Activated naive CD4-positive, alpha-beta T cell (primary cell): ENCODE measurements at places on chromosomes 3 and 15.

GRCh38 chr15:64536244-64536836 lies 76.0 kb downstream of the ZNF609 start:
- DNase-seq = no peak

GRCh38 chr15:62711691-62712454 lies 330.7 kb upstream of the TPM1 start:
- no peak for DNase-seq

DNA sequence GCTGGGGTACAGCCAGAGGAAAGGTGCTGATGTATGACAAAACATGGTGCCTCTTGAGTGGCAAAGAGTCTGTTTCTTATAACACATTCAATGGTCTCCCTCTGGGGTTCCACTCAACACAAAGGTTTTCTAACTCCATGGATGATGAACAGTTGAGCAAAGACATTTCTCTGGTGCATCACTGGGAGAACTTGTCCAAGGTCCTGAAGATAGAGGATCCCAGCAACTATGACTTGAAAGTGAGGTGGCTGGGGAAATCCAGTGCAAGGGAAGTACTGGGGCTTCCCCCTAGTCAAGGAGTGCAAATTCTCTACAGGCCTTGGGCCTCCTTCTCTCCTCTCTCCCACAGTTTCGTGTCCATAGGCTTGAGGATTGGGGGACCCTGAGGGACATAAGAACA lies 431.1 kb downstream of the WDR72 start:
- no peak for DNase-seq

DNA sequence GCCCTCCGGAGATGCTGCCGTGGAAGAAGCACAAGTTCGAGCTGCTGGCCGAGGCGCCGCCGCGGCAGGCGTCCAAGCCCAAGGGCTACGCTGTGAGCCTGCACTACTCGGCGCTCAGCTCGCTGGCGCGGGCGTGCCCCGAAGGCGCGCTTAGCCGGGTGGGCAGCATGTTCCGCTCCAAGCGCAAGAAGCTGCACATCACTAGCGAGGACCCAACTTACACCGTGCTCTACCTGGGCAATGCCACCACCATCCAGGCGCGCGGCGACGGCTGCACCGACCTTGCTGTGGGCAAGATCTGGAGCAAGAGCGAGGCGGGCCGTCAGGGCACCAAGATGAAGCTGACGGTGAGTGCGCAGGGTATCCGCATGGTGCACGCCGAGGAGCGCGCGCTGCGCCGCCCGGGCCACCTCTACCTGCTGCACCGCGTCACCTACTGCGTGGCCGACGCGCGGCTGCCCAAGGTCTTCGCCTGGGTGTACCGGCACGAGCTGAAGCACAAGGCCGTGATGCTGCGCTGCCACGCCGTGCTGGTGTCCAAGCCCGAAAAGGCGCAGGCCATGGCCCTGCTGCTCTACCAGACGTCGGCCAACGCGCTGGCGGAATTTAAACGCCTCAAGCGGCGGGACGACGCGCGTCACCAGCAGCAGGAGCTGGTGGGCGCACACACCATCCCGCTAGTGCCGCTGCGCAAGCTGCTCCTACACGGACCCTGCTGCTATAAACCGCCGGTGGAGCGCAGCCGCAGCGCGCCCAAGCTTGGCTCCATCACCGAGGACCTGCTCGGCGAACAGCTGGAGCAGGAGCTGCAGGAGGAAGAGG lies 1.3 kb downstream of the FAM43A start:
- no peak for DNase-seq

- no peak for DNase-seq
Observed at GRCh38 chr3:62818347-62818746, 56.9 kb downstream of the CADPS start.

DNA sequence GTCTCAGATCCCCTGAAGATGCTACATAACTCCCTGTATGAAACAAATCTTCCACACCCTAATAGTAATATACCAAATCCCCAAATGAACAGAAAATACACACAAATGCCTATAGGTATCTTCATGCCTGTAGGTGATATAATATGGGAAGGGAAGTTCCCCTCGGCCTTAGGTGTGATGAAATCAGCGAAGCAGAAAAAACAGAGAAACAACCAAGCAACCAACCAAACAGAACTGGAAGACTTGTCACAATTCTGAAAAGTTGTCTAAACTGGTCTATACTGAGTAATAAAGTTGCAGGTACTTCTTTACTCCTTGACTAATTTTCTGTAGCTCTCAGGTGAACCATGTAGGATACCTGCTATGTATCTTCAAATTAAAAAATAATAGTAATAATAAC lies 82.2 kb upstream of the SATB1 start:
- no peak for DNase-seq

DNA sequence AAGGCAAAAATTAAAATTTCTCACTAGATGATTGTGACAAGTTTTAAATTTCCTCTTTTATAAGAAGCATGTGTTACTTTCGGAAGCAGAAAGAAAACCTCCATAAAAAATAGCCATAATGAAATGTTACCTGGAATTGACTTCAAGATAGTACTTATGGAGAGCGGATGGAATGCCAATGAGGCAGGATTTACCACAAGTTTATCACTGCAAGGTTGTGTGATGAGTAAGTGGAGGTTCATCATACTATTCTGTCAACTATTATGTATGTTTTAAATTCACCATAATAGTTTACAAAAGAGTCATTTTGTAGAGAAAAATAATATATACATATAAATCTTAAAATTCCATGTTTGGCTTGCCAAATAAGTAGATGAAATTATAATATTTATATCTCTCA lies 230.3 kb downstream of the SCAPER start:
- no peak for DNase-seq

GRCh38 chr3:25537516-25537915 lies 109.5 kb downstream of the RARB start:
- no peak for DNase-seq

GRCh38 chr3:148089171-148089570 lies 608.5 kb upstream of the AGTR1 start:
- DNase-seq = no peak

GRCh38 chr3:52983336-52983807 lies 62.5 kb downstream of the SFMBT1 start:
- DNase-seq = no peak

DNA sequence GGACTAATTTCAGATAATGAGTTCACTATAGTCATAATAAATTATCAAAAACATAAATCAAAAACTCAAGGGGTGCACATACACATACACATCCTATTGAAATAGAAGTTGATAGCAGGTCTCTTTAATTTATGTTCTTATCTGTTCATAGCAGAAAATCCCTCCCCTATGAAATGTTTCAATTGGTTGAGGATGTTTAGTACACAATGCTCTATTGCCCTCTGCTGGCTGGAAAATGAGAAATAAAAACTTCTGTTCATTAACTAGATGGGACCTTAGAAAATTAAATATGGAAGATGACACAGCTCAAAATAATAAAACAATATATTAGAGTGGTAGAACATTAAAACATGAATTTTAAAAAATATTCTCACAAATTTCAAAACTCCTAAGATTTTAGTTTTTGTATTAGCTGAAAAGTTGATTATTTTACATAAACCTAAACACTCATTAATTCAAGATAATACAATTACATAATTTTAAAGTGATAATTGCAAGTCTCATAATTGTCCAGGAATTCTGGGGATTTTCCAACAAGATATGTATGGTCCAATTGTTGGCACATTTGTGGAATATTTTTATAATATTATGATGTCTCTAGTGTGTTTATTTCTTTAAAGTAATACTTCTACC lies 735.0 kb downstream of the ROBO1 start:
- DNase-seq = no peak

DNA sequence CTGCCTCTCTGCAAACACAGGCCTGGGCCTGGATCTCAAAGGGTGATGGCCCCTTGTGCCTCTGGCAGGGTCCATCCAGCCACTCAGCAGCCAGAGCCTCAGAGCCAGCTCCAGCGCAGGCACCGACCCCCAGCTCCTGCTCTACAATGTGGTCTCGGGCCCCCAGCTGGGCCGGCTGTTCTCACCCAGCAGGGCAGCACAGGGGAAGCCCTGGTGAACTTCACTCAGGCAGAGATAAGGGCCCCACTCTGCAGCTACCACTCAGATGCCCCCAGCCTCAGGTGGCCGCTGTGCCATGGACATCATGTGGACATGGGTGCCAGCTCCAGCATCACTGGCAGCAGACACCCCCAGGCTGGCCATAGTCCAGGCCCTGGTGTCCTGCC lies 173.1 kb downstream of the TBC1D2B start:
- no peak for DNase-seq

DNA sequence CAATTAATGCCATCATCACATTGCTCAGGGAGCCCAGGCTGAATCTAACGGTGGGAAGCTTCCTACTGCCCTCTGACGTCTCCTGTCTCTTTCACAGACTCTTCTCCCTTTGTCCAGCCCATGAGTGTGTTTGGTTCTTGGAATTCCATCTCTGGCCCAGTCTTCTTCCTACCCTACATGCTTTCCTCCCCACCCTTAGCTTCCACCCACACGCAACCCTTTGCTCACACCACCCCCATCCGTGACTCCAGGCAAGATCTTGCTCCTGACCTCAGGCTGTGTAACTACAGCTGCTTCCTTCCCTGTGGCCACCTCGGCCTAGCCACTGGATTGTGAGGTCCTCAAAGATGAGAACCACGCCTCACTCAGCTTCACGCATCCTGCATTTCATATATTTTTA lies 72.3 kb upstream of the THBS1 start:
- no peak for DNase-seq

GRCh38 chr15:78837543-78837942 lies 26.3 kb upstream of the ADAMTS7 start:
- no peak for DNase-seq

DNA sequence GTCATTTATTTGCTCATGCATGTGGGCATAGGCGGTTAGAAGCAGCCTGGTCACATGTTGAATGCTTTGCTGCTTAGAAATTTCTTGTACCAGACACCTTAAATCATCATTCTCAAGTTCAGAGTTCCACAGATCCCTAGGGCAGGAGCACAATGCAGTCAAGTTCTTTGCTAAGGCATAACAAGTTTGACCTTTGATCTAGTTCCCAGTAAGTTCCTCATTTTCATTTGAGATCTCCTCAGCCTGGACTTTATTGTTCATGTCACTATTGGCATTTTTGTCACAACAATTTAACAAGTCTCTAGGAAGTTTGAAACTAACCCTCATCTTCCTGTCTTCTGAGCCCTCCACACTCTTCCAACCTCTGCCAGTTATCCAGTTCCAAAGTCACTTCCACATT lies 22.8 kb downstream of the HGD start:
- DNase-seq = no peak

- DNase-seq = no peak
Observed at GRCh38 chr3:141057946-141058800, 7.0 kb downstream of the SPSB4 start.

GRCh38 chr3:177816667-177817208 lies 619.5 kb upstream of the TBL1XR1 start:
- DNase-seq = no peak

- DNase-seq = no peak
Observed at GRCh38 chr3:28328188-28329151, 20.1 kb upstream of the ZCWPW2 start.

DNA sequence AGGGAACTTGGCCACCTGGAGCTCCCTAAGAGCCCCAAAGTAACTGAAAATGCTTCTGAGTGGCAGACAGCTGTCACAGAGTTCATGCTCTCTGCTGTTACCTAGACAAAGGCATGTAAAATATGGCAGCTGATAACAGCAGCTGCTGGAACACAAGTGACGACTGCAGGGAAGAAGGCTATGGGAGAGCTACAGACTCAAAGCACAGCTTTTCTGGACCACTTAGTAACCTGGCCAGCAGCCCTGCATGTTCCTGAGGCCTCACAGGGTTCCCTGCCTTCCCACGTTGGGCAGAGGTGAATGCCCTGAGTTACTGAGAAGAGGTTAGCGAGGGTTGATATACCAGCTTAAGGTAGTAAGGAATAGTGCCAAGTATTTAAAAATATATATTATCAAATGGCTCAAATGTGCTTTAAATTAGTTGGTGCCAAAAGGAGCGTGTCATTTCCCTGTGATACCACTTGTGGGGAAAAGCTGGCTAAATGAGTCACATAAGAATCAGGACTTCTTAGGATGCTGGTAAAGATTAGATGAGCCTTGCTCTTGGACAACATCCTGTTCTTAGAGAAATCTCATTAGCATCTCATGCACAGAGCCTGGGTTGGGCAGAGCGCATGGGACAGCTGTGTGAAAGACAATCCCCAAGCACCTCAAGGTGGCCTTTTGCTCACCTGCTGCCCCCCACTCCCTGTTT lies 76.4 kb upstream of the SCN5A start:
- DNase-seq = no peak

DNA sequence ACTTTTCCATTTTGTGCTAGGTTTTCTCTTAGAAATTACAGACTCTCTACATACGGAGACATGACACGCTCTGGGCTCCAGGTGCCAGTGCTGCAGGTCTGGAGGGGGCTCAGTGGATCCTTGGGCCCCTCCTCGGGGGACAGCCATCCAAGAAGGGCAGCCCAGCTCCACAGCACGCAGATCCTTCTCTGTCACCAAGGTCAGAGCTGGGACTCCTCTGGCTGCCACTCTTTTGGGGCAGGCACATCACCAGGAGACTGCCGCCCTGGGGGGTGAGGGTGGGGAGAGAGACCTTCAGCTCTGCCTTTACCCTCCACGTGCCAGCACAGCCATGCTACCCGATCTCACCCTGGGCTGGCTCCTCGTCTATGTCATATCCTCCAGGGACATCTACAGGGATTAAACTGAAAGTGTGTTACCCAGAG lies 65.6 kb downstream of the ATP10A start:
- no peak for DNase-seq
